ENCODE measurements at places on chromosomes 11 and 22. TPM values are rescaled to one million over a fixed set of nuclear protein-coding genes. Genes with fewer than 3 reads are reported as not detected.

Gene TMEM45B
- not detected for total RNA-seq

GRCh38 chr22:43745411-43745770, 66.7 kb downstream of the EFCAB6 start:
- no peak for DNase-seq

Gene C22orf31
- not detected for total RNA-seq

DNA sequence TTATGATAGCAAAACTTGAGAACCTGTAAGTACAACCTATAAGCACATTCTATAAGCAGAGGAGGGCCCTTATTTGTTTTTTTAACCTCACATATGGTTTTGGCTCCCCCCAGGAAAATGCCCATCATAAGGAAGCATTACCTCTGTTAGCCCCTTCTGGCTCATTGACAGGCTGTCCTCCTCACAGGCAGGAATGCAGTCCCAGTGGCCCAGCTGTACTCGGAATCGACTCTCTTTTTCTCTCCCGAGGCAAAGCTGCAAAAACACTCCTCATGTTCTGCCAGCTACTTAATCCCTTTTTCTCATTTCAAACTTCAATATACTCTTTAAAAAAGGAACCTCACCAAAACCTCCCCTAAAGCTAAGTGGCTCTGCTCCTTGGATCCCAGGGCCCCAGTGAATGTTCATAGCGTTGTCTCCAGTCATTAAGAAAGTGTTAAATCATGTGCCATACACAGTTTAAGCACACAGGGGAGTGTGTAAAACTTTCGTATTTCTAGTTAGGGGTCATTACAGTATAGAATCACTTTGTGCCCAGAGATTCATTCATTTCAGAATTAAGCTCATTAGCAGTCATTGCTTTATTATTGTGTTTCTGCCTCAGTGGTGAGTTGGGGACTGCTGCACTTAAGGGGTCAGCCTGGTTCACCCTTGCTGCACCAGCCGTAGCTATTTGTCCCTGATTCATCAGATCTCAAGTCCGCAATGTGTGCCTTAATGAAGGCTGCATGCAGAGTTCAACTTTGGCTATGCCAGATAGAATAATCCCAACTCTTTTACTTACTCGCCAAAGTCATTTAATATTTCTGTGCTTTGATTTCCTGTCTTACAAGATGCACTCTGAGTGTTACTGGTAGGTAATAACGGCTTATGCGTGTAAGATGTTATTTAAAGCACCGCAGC, 57.6 kb downstream of the JRKL start:
- DNase-seq: no peak

DNA sequence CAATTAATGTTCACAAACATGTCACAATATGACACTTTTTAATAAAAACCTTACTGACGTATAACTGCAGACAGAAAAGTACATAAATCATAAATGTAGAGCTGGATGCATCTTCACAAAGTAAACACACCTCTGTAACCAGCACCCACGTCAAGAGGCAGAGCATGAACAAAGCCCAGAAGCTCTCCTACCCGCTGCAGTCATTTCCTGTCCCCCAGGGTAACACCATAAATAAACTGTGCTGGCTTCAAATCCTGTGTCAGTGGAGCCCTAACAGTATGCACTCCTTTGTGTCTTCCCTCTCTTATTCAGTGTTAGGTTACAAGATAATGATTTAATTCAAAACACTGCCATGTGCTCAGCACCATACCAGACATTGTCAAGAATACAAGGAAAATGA, 5.7 kb downstream of the SYT13 start:
- DNase-seq: no peak

DNA sequence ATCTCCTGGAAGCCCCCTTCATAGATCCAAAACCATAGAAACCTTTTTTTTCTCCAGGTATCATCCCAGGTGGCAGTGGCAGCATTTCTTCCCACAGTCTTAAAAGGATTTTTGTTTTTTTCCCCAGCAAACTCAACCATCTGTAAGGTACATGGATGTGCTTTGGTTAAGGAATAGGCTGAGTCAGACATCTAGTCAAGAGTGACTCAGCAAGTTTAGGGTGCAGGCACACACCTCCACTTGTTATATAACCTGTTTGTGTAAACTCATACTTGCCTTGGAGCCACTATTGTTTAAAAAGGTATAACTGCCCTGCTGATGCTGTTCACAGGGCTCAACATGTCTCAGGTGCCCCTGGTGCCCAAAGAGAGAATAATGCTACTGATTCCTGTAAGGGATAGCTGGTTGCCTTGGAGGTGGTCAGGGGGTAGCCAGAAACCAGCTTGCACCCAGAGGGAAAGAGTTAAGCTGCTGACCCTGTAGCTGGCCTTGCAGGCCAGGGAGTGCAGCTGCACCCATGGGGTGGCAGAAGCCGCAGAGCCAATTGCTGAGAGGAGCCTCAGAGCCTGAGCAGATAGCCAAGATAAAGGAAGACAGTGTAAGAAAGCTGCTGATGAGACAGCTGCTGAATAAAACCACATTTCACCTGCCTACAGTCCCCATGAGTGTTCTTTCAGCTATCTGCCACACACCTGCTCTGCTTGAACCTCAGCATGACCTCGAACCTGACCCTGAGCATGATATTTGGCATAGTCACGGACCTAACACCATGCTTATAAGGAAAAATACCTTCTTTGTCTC, 1726.1 kb upstream of the RAG2 start:
- DNase-seq: peak; percentile 53

Gene C1QTNF4
- 15.7 TPM for total RNA-seq

- DNase-seq: peak; percentile 86
Observed at GRCh38 chr11:65787649-65788622, 1.1 kb downstream of the OVOL1 start.

GRCh38 chr22:26576026-26576680, 13.8 kb downstream of the TPST2 start:
- DNase-seq: no peak

Gene CBX6
- 13.2 TPM for total RNA-seq

DNA sequence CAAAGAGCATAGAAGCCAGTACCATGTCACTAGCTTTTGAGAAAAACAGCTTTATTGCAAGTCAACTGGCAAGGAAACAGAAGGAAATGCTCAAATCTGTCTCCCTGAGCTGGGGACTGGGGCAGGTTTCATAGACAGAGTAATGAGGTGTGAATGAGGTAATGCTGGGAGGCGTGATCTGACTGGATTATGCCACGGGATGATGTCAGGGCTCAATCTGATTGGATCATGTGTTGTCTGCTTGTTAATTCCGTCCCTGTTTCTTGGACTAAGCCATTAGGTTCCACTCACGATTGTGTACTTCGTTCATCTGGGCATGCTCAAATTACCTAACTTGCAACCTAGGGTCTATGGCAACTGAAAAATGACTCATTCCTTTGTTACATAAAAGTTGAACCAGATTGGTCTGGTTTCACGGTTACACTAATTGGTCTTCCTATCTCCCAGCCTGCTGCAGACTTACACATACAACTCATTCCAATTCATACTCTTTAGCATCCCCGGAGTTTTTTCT, 20.2 kb upstream of the OR10A5 start:
- no peak for DNase-seq

DNA sequence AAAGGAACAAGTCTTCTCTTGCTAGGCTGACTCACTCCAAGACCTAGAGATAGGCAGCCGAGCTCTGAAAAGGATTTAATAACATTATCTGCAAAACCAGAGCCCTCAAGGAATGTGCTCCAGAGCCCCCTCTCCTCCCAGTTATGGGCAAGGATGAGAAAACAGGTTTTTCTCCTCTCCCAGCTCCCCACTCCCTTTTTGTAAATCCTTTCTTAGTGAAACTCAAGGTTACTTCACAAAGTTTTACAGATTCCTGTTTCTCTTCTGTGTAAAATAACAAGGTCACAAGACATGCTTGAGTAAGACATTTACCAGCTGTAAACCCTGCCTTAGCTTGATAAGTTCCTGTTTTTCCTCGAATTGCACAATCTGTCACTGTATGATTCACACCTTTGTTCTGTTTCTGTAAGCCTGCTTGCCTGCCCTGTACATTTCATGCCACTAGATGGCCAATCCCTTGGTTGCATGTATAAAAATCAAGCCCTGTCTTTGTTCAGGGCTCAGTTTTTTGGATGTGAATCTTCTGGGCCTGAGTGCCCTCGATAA, 489.4 kb downstream of the KCNA4 start:
- DNase-seq: no peak

- DNase-seq: no peak
Observed at GRCh38 chr11:96204721-96205459, 138.1 kb downstream of the MAML2 start.

GRCh38 chr11:69644071-69644961, 3.4 kb downstream of the CCND1 start:
- DNase-seq: peak; percentile 67
